ENCODE measurements at places on chromosomes 5 and 9.

- peak; percentile 67 for DNase-seq
These were observed 265.5 kb upstream of the ADAMTSL1 start for GRCh38 chr9:18208166-18209059.

DNA sequence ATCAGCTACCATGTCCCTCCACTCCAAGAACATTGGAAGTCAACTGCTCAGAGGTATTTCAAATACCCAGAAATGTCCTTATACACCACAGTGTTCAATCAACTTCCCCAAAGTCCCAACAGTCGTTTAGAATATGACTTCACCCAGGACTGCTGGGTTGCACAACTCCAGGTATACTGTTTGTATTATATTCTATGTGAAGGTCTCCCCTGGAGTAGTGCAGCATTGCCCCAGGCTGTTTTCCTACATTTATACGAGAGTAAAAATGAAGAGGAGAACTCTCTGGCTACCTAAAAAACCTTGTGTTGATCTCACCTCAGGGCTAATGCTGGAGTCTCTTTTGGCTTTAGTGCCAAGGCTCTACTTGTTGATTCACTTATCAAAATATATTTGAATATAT, 183.6 kb upstream of the MAP3K1 start:
- DNase-seq: no peak

DNA sequence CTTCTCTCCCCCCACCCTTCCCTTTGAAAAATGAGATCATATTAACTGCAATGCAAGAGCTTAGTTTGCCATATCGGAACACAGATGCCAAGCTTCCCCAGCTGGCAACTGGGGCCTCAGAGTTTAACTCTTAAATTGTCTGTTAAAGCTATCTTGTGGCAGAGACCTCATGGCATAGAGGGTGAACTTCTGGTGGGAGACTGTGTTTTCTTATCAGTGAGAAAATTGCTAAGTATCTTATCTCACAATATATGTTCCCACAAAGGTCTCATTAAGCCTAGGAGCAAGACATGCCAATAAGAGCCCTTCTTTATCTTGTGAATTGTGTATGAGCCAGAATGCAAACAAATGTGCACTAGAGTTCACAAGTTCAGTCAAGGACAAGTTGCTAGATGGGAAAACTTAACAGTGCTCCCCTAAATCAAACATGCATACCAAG, 12.3 kb downstream of the NFIB start:
- DNase-seq: peak; percentile 21

- DNase-seq: no peak
These were observed 5.9 kb upstream of the MELK start for GRCh38 chr9:36566813-36567221.

DNA sequence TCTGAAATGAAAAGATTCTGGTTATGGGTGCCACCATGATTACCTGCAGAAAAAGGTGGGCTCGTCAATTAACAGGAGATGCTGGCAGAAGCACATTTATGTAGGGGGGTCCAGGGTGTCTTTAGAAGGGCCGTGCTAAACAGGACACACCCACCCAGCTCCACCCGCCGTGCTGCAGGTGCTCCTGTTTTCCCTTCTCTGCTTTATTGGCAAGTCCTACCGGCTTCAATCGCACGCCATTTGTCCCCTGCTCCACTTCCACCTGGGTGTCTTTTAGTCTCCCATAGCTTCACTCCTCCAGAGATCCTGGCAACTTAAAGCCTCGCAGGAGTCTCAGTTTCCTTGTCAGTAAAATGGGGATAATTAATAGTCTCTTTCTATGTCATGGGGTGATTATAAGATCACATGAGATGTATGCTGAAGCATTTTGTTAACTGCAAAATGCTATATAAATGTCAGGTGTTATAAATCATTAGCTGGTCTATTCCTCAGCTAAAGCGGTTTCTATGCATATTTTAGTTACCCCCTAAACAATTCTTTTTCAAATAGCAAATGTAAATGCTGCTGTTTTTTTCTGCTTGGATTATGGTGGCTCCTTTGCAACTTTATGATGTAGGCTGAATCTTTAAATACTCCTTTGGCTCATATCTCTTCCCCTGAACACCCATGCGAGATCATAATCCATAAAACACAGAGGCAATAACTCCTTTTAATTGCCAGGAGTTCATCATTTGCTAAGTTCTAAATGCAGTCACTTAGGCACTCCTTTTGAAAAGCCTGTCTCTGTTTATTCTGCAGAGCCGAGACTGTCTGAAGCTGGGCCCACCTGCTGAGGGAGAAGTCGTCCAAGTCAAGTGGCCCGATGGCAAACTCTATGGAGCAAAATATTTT, 406.9 kb downstream of the KDM4C start:
- DNase-seq: no peak

- DNase-seq: no peak
These were observed 188.4 kb downstream of the C9orf50 start for GRCh38 chr9:129432297-129433154.
